Type B pancreatic cell (in vitro differentiated cells): ENCODE measurements at places on chromosomes 11 and 22. TPM values are rescaled to one million over a fixed set of nuclear protein-coding genes. Genes with fewer than 3 reads are reported as not detected.

OR4C46 gene
- not detected in 2 replicates for total RNA-seq

DNA sequence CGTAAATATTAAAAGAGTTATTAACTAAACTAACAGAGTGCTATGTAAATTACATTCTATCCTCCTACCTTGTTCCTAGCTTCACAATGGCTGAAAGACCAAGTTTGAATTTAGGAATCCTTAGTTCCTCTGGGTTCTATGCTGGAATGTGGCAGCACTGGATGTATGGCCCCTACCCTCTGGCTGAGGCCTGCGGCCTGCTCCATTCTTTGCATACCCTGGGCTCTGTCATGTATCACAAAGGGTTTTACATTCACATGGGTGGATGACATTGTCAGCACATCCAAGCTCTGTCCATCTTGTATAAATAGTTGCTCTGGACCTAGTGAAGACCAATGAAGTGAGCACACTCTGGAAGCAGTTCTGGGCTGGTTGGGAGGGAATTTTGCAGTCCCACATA, 54.5 kb downstream of the AASDHPPT start:
- no peaks in the 10 kb centered on the region for H3K27me3 ChIP-seq
- no peak for DNase-seq
- H3K27ac ChIP-seq: no peak overlapping the region

NDUFS3 gene
- total RNA-seq: 150 and 161 TPM in 2 replicates

TPBGL gene
- total RNA-seq: 0.31 and 0.56 TPM in 2 replicates

GRCh38 chr22:38083931-38084631, at the start of gene SLC16A8:
TSS of gene SLC16A8 (minus strand) at chr22:38084184. CDS start at chr22:38082873, 1,311 bp downstream.
- H3K4me3 ChIP-seq: peak within 1 kb of the TSS; percentile 11
- no peak for DNase-seq
- H3K36me3 ChIP-seq: no peaks in the 10 kb centered on the region
- no peak within 1 kb of the TSS for H3K27ac ChIP-seq
- no peaks in the 10 kb centered on the region for H3K27me3 ChIP-seq

CHRM1 gene
- total RNA-seq: 0.29 and 2.1 TPM in 2 replicates

OR2AG2 gene
- 0.07 TPM in 1 of 2 replicates, not detected in the other for total RNA-seq

DNA sequence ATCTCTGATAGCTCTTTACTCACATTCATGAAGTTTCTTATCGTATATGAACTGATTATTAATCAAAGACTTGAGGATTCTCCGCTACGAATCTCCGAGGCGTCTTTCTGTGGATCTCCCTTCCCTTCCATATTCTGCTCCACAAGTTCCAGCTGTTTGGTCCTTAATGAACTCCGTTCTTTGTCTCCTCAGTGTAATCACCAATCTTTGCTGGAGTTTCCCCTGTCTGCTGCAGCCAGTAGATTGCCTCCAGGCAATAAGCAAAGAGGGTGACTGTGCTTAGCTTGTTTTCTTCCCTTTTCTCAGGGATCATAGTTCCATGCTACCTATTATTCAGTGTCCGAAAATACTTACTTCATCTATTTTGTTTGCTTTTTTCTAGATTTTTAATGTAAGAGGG, 169.6 kb upstream of the FOLH1 start:
- no peak for DNase-seq
- H3K4me1 ChIP-seq: no peaks in the 10 kb centered on the region
- no peaks in the 10 kb centered on the region for H3K36me3 ChIP-seq
- no peak overlapping the region for H3K4me3 ChIP-seq

- H3K36me3 ChIP-seq: peaks cover 4% of the 10 kb centered on the region
- peak; percentile 90 for DNase-seq
- peak overlapping the region; percentile 92 for H3K27ac ChIP-seq
Measured at GRCh38 chr22:33921525-33922348, 1.5 kb upstream of the LARGE1 start.

GRCh38 chr11:63831326-63831725, 7.6 kb upstream of the MARK2 start:
- no peaks in the 10 kb centered on the region for H3K27me3 ChIP-seq
- no peak for DNase-seq
- H3K36me3 ChIP-seq: peaks cover 4% of the 10 kb centered on the region
- no peak overlapping the region for H3K4me3 ChIP-seq

GRCh38 chr11:130762638-130763037, 153.6 kb downstream of the SNX19 start:
- no peak overlapping the region for H3K27ac ChIP-seq
- DNase-seq: peak; percentile 55
- H3K4me1 ChIP-seq: peaks cover 38% of the 10 kb centered on the region

OR51B4 gene
- not detected in 2 replicates for total RNA-seq

DNA sequence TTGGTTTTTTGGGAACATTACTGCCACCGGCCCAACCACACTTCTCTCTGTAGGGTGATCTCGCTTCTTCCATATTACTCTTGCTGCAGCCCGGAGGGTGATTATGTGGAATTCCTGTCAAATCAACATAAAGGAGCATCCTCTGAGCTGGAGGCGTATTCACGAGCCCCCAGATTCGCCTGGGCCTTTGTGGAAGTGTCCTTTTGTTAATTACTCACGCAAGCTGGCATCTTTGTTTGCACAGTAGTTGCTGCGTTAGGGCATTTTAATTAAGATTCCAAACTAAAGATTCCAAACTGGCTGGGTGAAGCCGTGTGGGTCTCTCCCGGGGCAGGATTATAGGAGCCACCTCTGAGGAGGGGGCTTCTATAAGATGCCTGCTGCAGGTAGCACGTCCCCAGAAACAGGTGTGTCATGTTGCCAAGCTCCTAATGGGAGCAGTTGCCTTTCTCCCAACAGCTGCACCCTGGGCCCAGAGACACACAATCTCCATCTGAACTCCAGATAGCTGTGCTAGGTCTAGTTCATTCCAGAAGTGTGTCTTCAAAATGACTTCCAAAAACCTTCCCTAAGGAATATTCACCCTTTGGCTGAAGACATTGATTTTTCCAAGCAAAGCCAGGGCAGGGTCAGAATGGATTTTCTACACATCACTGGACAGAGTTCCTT, 40.9 kb downstream of the SHISAL1 start:
- no peaks in the 10 kb centered on the region for H3K36me3 ChIP-seq
- H3K4me1 ChIP-seq: peaks cover 23% of the 10 kb centered on the region
- DNase-seq: no peak
- no peak overlapping the region for H3K4me3 ChIP-seq
- no peak overlapping the region for H3K27ac ChIP-seq

- no peak overlapping the region for H3K27ac ChIP-seq
- H3K27me3 ChIP-seq: peaks cover 4% of the 10 kb centered on the region
- H3K4me3 ChIP-seq: no peak overlapping the region
Measured at GRCh38 chr11:130766650-130767565, 149.4 kb downstream of the SNX19 start.

RAB39A gene
- total RNA-seq: 2.7 and 3.4 TPM in 2 replicates

DNA sequence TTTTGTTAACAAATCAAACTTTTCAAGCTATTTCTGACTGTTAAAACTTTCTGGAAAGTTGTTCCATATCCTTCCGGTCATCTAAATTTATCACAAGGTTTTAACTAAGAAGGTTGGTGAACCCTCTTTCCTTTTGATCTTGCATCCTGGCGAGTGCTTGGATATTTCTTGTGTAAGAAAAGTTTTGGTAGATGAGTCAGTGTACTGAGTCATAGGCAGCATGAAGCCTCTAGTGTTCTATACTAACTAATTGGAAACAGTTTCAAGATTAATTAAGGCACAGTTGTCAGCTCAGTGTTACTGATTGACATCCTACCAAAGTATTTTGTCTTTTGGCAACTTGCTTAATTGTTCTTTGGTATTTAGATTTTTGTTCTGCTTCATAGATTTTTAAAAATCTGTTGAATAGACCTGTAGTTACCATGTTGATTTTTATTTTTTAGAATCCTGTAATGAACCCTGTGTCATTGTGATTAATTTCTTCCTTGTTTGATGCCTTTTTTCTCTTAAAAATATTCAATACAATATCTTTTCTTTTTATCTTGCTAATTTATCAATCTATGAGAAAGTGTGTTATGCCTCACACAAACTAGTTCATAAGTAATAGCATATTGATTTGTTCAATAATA, 38.0 kb downstream of the METTL15 start:
- no peak overlapping the region for H3K4me3 ChIP-seq
- H3K36me3 ChIP-seq: peaks cover under 1% of the 10 kb centered on the region
- DNase-seq: no peak
- no peak overlapping the region for H3K27ac ChIP-seq
- no peaks in the 10 kb centered on the region for H3K27me3 ChIP-seq

MMP8 gene
- total RNA-seq: not detected in 2 replicates

GRCh38 chr11:108912581-108912980, 247.7 kb downstream of the DDX10 start:
- no peaks in the 10 kb centered on the region for H3K36me3 ChIP-seq
- DNase-seq: no peak
- no peak overlapping the region for H3K4me3 ChIP-seq
- H3K27ac ChIP-seq: no peak overlapping the region
- H3K4me1 ChIP-seq: peaks cover 4% of the 10 kb centered on the region

TMEM132A gene
- 162 and 218 TPM in 2 replicates for total RNA-seq

EXPH5 gene
- 15.2 and 37.4 TPM in 2 replicates for total RNA-seq

TUBA8 gene
- 1.7 TPM in 1 of 2 replicates, not detected in the other for total RNA-seq

DERL3 gene
- 2.6 and 9.5 TPM in 2 replicates for total RNA-seq

DNA sequence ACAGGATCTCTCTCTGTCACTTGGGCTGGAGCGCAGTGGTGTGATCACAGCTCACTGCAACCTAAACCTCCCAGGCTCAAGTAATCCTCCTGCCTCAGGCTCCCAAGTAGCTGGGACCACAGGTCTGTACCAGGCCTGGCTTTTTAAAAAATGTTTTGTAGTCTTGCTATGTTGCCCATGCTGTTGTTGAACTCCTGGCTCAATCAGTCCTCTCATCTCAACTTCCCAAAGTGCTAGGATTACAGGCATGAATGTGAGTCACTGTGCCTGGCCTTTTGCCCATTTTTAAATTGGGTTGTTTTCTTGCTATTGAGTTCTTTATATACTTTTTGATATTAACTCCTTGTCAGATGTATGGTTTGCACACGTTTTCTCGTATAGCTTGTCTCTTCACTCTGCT, 33.0 kb upstream of the PITPNB start:
- no peaks in the 10 kb centered on the region for H3K27me3 ChIP-seq
- no peaks in the 10 kb centered on the region for H3K4me1 ChIP-seq
- peaks cover 4% of the 10 kb centered on the region for H3K36me3 ChIP-seq
- H3K27ac ChIP-seq: no peak overlapping the region
- DNase-seq: no peak

- no peaks in the 10 kb centered on the region for H3K36me3 ChIP-seq
- peaks cover 11% of the 10 kb centered on the region for H3K4me1 ChIP-seq
- H3K27me3 ChIP-seq: peaks cover 10% of the 10 kb centered on the region
- H3K27ac ChIP-seq: peak overlapping the region; percentile 37
Measured at GRCh38 chr22:46415776-46416519, 80.4 kb downstream of the TRMU start.

GRCh38 chr22:48647051-48647450, 1180.6 kb downstream of the BRD1 start:
- H3K27ac ChIP-seq: no peak overlapping the region
- no peaks in the 10 kb centered on the region for H3K27me3 ChIP-seq
- no peak for DNase-seq

DNA sequence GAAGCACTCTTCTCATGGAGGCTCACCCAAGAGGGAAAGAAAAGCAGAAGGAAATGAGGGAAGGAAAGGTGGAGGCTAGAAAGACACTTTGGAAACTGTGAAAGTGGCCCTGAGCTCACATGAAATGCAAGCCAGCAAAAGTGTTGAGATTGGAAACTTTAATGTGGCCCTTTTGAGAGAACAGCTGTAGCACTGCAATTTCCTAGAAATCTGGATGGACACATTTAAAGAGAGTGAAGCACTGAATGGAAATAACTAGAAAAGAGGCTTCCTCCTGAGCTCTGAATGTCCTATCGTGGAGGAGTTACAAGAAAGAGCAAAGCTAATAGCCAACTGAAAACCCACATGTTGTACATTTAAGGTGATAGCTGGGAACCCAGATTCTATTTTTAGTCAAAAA, 56.0 kb downstream of the LIF start:
- peaks cover 16% of the 10 kb centered on the region for H3K27me3 ChIP-seq
- H3K4me1 ChIP-seq: peaks cover 28% of the 10 kb centered on the region

DNA sequence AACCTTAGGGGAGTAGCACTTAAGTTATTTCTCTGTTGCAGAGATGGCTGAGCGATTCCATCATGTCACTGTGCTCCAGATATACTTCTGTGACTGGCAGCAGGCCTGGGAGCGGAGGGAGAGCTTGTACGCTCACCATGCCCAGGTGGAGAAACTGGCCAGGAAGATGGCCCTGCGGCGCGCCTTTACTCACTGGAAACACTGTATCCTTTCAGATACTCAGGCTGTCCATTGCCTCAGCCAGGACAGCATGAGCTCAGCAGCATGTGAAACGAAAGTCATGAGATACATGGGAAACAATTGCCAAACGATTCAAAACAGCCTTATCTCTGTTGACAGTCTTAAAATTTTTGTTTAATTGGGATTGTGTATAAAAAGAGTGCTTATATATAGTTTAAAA, 78.9 kb downstream of the SFI1 start:
- no peaks in the 10 kb centered on the region for H3K27me3 ChIP-seq
- peaks cover 11% of the 10 kb centered on the region for H3K36me3 ChIP-seq
- no peak for DNase-seq
- H3K27ac ChIP-seq: no peak overlapping the region

DNA sequence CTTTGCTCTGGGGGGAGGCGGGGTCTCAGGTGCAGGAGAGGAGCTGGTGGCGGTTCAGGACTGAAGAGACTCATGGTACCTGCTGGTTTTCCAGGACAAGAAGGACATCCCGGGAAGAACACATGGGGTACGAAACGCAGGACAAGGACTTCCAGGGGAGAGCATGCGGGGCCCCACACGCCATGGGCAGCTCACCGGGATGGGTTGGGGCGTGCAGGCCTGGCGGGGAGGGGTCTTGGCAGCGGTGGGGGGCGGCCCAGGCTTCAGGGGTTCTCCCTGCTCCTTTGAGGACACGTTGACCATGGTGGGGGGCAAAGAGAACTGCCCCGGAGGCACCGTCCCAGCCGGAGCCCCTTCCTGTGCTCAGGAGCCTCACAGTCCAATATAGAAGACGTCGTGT, 673.2 kb downstream of the BRD1 start:
- H3K36me3 ChIP-seq: no peaks in the 10 kb centered on the region
- peaks cover 13% of the 10 kb centered on the region for H3K27me3 ChIP-seq
- H3K4me1 ChIP-seq: peaks cover 13% of the 10 kb centered on the region
- H3K4me3 ChIP-seq: no peak overlapping the region

DNA sequence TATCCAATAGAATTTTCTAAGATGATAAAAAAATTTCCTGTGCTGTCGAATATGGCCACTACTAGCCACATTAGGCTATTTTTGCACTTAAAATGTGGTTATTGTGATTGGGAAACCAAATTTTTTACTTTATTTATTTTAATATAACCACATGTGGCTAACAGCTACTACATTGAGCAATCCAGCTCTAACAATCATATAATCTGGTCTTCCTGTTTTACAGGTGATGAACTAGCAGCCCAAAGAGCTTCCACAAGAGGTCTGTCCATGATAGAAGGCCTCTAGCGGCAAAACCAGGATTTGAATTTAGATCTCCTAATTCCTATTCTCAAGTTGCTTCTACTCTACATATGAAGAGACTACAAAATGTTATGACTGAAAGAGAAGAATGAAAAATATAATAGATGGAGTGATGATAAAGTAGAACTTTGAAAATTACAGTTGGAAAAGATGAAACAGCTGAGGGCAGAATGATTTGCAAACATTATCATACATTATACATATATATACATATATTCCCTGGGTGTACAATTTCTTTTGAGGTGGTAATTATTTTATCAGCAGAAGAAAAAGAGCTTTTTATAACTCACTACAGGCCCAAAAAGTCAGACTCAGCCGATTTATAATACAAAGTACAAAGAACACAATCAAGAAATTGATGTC, 363.5 kb upstream of the PITPNB start:
- H3K4me3 ChIP-seq: no peak overlapping the region
- H3K27me3 ChIP-seq: no peaks in the 10 kb centered on the region
- peaks cover 12% of the 10 kb centered on the region for H3K4me1 ChIP-seq
- DNase-seq: no peak
- H3K27ac ChIP-seq: no peak overlapping the region

PLAAT2 gene
- total RNA-seq: 6.0 and 7.8 TPM in 2 replicates

GRCh38 chr11:33178443-33179180, 17.3 kb upstream of the CSTF3 start:
- no peaks in the 10 kb centered on the region for H3K4me1 ChIP-seq
- DNase-seq: no peak
- peaks cover 7% of the 10 kb centered on the region for H3K36me3 ChIP-seq
- no peak overlapping the region for H3K27ac ChIP-seq
- no peak overlapping the region for H3K4me3 ChIP-seq
